ENCODE measurements at places on chromosomes 12 and 14.

- DNase-seq = no peak
These were observed 431 bp downstream of the HIP1R start for GRCh38 chr12:122835750-122836026.

DNA sequence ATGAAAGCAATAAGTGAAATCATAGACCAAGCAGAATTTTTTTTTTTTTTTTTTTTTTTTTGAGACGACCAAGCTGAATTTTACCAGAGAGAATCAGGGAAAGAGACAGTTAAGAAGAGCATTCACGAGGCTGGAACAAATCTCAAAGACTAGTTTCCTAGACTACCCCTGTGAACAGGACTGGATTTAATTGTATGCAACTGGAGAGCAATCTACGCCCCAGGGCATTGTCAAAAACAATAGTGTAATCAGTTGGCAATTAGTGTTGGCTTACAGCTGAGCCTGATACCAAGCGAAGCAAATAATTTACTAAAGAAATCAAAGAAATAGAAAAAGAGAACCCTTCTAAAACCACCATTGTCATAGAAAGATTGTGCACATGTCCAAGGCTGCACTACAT lies 232.9 kb upstream of the CPNE8 start:
- no peak for DNase-seq

- no peak for DNase-seq
These were observed 45.8 kb downstream of the CCER1 start for GRCh38 chr12:90909069-90909770.

DNA sequence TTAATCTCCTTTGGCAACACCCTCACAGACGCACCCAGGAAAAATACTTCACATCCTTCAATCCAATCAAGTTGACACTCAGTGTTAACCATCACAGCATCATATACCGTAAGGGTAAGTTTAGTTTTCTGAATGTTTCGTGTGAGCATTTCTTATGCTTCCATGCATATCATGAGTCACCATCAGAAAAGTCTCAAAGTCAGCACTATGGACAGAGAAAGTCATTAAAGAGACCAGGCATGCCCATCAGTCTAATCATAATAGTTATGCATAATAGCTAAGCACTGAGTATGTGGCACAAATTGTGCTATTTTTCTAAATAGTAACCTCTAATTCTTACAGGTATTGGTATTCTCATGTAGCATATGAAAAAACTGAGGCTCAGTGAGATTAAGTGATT lies 158.8 kb upstream of the PRMT8 start:
- no peak for DNase-seq

DNA sequence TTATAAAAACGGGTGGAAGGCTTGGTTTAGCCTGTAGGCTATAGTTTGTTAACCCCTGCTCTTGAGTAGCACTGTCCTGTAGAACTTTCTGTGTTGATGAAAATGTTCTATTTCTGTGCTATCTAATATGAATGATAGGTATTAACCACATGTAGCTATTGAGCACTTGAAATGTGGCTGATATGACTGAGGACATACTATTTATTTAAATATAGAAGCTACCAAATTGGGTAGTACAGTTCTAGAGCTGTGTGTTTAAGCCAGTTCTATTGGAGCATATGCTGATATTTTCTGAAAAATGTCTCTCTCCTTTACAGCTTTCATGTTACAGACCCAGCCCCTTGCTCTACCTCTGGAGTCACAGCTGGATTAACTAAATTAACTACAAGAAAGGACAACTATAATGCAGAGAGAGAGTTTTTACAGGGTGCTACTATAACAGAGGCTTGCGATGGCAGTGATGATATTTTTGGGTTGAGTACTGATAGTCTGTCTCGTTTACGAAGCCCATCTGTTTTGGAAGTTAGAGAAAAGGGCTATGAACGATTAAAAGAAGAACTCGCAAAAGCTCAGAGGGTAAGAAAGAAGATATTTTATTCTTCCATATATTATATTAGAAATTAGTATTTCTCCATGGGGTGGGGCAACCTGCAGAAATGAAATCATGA lies 17.6 kb downstream of the RAB3IP start:
- no peak for DNase-seq

- no peak for DNase-seq
These were observed 35.1 kb upstream of the LTBP2 start for GRCh38 chr14:74647061-74647677.

DNA sequence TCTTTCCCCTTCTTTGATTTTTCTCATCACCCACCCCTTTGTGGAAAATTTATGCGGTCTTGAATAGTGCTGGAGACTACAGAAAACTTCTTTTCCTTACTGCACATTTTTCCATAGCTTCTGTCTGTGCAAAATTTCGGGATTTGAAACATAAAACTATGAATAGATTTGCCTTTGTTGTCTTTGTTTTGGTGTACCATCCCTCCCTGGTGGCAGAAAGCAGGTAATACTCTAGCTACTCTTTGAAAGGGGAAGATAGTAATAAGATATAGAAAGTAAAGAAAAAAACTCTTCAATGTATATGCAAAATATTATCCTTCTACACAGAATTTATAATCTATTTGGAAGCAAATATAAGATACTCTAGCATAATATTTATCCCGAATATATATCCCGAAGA lies 79.1 kb upstream of the LMO3 start:
- DNase-seq = no peak

DNA sequence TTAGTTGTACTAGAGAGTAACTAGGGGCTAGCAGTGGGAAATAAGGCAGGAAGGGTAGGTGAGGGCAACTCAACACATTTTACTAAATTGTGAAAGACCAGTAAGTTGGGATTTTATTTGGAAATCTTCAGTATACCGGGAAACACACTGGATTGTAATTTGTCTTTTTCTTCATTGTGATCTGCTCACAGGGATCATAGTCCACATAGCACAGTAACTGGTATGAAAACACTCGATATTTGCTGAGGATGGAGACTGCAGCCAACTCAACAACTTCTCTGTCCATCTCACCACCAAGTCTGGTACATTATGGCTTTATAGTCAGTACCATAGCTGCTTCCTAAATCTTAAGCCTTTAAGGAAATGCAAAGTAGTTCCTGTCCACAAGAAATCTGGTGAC lies 2.5 kb downstream of the SLIRP start:
- DNase-seq = no peak

DNA sequence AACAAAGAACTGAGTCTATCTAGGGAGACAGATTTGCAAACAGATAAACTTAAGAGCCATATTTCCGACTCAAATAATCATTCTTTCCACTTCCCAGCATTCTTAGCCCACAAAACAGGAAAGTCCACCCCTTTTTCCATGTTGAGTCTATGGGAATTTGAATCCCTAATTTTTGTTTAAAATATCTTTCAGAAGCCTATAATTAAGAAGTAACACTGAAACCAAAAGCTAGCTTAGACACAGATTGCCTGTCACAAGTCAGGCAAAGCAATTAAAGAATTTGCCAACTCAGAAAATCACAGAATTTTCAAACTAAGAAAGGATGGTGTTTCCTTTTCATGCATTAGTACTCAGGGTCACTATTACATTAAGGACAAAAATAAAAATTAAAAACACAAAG lies 17.0 kb downstream of the ATP2B1 start:
- DNase-seq = no peak

- no peak for DNase-seq
These were observed 24.2 kb downstream of the CRACR2A start for GRCh38 chr12:3728686-3729085.

Measured in stimulated activated CD4-positive, alpha-beta T cell treated with anti-CD3 and anti-CD28 coated beads, Interleukin-1b, Interleukin-23, amount 100 ng/mL, for 1 hour (primary cell).